ENCODE measurements at places on chromosomes 11 and 22.

- H3K36me3 ChIP-seq: no peaks in the 10 kb centered on the region
- H3K27ac ChIP-seq: no peak overlapping the region
- no peak overlapping the region for H3K4me3 ChIP-seq
- no peaks in the 10 kb centered on the region for H3K4me1 ChIP-seq
- H3K27me3 ChIP-seq: peaks cover 6% of the 10 kb centered on the region
These were observed 181.1 kb upstream of the NECTIN1 start for GRCh38 chr11:119910051-119910450.

DNA sequence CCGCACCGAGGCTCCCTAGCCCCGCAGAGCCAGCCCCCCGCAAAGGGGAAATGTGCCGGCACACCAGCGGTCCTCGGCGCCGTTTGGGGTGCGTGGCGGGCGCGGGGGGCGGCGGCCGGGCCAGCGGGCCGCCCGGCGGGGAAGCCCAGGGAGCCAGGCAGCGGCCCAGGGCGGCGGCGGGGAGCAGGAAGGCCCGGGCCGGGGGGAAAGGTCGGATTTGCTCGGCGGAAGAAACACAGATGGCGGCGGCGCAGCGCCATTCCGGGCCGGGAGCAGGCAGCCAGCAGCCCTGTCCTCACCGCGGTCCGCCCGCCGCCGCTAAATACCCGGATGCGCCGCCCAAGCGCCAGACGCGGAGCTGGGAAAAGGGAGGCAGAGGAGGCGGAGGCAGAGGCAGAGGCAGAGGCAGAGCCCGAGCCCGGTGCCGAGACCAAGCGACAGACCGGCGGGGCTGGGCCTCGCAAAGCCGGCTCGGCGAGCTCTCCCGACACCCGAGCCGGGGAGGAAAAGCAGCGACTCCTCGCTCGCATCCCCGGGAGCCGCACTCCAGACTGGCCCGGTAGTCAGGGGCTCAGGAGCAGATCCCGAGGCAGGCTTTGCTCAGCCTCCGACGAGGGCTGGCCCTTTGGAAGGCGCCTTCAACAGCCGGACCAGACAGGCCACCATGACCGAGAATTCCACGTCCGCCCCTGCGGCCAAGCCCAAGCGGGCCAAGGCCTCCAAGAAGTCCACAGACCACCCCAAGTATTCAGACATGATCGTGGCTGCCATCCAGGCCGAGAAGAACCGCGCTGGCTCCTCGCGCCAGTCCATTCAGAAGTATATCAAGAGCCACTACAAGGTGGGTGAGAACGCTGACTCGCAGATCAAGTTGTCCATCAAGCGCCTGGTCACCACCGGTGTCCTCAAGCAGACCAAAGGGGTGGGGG, 2.6 kb upstream of the GCAT start:
- H3K27me3 ChIP-seq: peaks cover 36% of the 10 kb centered on the region
- no peak overlapping the region for H3K27ac ChIP-seq
- DNase-seq: peak; percentile 75
- peaks cover 39% of the 10 kb centered on the region for H3K4me1 ChIP-seq

DNA sequence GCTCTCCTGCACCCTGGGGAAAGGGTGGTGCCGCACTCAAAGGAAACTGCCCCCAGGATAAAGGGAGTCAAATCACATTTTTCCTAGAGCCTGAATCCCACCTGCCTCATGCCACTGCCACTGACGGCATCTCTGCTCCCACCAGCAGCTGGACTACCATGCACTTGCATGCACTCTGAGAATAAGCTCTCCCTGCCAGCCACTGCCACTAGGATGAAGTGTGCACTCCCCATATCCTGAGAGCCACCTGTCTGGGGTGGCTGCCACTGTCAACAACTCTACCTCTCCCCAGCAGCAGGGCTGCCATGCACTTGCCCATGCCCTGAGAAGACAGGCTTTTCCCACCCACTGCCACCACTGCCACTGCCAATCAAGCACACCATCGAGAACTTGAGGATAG, 31.6 kb downstream of the MRGPRX4 start:
- no peak overlapping the region for H3K27ac ChIP-seq
- H3K36me3 ChIP-seq: no peaks in the 10 kb centered on the region
- H3K4me1 ChIP-seq: peaks cover 18% of the 10 kb centered on the region

GRCh38 chr22:18078329-18079041, 695 bp downstream of the PEX26 start:
- no peaks in the 10 kb centered on the region for H3K27me3 ChIP-seq
- H3K4me3 ChIP-seq: peak overlapping the region; percentile 93
- peak; percentile 32 for DNase-seq

- no peak for DNase-seq
- H3K4me3 ChIP-seq: no peak overlapping the region
- H3K27ac ChIP-seq: no peak overlapping the region
These were observed 22.5 kb downstream of the LRP4 start for GRCh38 chr11:46895821-46896220.
